NB4 (cell line): ENCODE measurements at places on chromosomes 7 and 10.

DNA sequence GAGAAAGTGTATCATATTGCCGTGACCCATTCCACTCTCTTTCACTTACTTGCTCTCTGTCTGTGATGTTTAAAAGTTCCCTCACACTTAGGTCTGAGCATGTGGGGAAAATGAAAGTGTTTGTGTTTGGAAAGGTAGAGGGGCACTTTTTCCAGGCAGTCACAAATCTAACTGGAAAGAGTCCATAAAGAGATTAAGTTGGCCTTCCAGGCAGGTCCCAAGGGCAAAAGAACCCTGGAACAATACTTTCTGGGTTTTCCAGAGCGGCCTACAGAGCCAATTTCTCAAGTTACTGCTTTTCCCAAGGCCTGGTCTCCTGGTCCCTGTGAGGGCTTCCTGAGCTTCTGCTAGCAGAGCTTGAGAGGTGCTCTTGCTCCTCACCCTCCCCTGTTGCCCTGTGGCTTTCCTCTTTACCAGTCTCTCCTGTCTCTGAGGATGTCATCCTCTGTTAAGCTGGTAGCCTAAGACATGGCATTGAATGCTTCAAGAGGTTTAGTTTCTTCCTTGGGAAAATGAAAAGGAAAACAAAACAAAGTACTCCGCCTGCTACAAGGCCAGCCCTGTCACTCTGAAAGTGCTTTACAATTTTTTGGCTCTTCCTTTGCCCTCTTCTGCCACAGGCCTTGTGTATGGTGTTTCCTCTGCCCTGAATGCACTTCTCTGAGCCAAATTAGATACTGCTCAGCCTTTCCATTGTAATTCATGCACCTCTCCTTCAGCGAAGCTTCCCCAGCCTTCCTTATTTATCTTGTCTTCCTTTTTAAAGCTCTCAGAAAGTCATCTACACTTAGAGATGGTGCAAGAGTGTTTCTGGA is 20.1 kb downstream of the TES start:
- DNase-seq: no peak

GRCh38 chr10:128537834-128538330 is 411.7 kb upstream of the MKI67 start:
- DNase-seq: no peak

- DNase-seq: no peak
Observed at GRCh38 chr10:15877836-15878576, 17.7 kb upstream of the MINDY3 start.

DNA sequence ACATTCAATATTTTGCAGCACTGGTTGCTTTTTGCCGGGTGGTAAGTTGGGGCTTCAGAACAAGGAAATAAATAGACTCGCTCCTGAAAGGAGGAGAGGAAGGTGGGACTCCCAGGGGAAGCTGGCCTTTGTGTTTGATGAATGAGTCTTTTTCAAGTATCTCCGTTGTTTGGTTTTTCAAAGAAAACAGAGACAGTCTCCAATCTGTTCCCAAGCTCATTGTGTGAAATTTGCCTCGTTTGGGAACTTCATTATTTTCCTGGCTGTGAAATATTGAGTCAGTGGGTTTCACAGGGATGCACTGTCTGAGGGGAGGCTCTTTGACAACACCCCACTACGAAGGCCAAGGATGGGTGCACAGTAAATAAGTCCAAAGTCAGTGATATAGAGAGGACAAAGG is 38.7 kb upstream of the KIAA1217 start:
- DNase-seq: no peak

DNA sequence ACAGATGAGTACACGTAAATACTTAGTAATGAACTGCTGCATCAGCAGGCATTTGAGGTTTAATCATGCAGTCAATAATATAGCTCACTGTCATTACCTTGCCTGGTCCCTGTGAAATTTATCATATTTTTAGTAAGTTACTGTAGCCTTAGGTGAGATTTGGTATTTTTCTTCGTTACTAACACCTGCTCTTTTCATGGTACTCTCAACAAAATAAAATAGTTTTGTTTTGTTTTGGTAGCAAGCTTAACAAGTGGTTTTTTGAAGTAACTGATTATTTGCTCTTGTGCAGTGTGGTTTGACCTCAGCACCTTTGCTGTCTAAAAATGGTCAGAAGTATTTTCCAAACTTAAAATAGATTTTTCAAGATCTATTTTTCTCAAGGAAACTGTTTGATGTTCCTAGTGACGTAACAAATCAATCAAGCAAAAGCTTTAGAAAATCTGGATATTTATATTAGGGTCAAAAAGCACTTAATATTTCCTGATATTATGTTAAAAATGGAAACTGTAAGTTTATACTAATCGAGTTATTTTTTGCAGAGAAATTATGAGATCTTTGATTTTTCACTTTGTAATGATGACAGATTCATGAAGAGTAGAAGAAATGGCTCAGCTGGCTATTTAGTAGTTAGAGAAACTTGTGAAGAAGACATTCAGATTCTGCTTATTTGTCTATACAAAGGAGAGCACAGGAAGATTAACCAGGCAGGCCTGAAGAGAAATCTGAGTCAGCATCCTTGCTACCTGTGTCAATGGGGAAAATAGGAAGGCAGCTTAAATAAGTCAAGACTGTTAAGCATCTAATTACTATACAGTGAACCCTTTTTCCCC is 21.0 kb upstream of the RPA3 start:
- no peak for DNase-seq

- no peak for DNase-seq
Observed at GRCh38 chr7:1359051-1359400, 100.2 kb downstream of the MICALL2 start.

GRCh38 chr10:3900391-3900790 is 115.4 kb upstream of the KLF6 start:
- no peak for DNase-seq

- no peak for DNase-seq
Observed at GRCh38 chr10:35542303-35542702, 62.8 kb upstream of the GJD4 start.
